ENCODE measurements at places on chromosomes 6 and 20. TPM values are rescaled to one million over a fixed set of nuclear protein-coding genes. Genes with fewer than 3 reads are reported as not detected.

The SLC22A3 gene
- 0.88 TPM for polyA plus RNA-seq

The CFAP61 gene
- polyA plus RNA-seq, result 0.11 TPM

The GSTA2 gene
- polyA plus RNA-seq, result not detected

The NNAT gene
- polyA plus RNA-seq, result 1.2 TPM

The ANKS1A gene
- 11.5 TPM for polyA plus RNA-seq

The MMP24 gene
- polyA plus RNA-seq, result 0.27 TPM

The DEFB116 gene
- not detected for polyA plus RNA-seq

Measured in right cardiac atrium (tissue), 5 donors.